GM12891 (cell line): ENCODE measurements at places on chromosomes 3 and 15.

GRCh38 chr3:16883057-16883722, 1.6 kb upstream of the PLCL2 start:
- DNase-seq: no peak

DNA sequence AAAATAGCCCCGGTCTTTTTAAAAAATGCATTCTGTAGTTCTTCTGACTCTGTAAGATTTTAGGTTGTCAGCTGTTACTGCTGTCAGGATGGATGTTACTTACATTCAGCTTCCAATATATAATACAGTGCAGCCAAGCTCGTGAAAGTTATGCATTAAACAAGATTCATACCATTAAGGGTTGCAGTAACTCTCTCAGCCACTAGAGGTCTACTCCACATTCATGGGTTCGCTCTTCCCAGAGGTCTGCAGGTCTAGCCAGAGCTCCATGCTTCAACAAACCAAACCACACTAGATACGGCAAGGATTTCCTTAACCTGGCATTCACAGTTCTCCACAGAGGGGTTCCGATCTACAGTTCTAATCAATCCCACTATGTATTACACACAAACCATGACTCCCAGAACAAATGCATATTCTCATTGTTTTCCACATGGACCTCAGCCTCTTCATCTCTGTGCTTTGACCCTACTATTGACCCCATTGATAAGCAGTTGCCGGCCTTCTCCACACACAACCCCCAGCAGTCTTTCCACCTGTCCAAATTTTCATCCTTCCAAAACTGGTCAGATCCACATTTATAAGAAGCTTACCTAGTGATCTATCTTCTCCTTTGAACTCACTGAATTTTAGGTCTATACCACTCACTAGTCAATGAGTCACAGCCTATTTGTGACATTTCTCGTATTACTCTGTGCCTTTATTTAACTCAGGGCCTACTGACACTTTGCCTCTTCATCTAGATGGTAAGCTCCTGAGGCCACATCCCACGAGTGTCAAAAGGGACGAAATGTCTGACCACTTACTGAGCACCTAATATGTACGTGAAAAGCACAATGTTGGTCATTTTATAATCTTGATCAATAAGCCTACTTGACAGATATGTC, 33.7 kb downstream of the RORA start:
- DNase-seq: peak; percentile 5

GRCh38 chr3:156256945-156257344, 136.6 kb downstream of the KCNAB1 start:
- DNase-seq: no peak

- DNase-seq: no peak
Measured at GRCh38 chr15:44566155-44566540, 29.2 kb downstream of the EIF3J start.

- DNase-seq: no peak
Measured at GRCh38 chr3:32443478-32443877, 51.8 kb downstream of the CMTM7 start.

GRCh38 chr15:90035095-90035839, 34.1 kb downstream of the ZNF710 start:
- DNase-seq: no peak

DNA sequence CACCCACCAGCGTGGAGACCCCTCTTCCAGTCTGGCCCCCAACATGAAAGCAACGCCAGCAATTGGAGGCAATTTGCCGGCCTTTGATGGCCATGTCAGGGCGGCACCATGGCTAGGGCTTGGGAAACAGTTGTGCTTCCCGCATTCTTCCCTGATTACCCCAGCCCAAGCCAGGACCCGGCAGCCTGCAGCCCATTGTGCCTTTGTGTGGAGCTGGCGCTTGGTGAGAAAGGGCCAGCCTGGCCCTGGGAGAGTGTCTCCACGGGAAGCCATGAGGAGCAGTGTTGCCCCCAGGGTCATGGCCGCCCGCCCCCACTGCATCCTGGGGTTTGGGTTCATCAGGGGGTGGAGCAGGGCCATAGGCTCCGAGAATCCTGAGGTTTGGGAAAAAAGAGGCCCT, 66.0 kb downstream of the DNAJB8 start:
- no peak for DNase-seq

- no peak for DNase-seq
Measured at GRCh38 chr3:144129536-144130214, 158.1 kb downstream of the DIPK2A start.

DNA sequence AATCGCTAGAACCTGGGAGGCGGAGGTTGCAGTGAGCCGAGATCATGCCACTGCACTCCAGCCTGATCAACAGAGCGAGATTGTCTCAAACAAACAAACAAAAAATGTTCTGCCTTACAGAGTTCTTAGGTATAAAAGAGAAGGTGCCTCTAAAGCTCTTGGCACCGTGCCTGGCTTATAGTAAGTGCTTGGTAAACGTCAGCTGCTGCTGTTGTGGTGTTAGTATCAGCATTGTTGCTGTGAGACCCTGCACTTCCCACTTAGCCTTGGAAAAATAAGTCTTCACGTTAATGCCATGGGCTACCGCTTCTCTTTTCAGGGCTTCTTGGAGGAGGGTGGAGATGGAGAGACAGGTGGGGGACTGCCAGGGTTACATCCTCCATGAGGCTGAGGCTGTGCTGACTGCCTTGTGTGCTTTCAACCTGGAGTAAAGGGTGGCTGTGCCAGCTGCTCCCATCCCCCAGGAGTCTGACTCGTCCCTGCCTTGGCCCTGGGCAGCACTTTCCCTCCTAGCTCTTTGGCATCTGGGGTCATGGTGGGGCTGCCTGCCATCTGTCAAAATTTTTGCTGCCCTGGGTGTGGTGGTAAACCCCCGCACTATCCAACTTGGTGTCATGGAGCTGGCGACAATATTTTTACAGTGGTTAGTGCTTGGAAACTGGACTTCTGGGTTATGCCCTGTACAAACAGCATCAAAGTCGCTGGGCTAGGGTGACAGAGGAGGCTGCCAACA, 17.8 kb downstream of the FLNB start:
- no peak for DNase-seq

GRCh38 chr15:89401631-89402517, 67.2 kb upstream of the POLG start:
- no peak for DNase-seq

DNA sequence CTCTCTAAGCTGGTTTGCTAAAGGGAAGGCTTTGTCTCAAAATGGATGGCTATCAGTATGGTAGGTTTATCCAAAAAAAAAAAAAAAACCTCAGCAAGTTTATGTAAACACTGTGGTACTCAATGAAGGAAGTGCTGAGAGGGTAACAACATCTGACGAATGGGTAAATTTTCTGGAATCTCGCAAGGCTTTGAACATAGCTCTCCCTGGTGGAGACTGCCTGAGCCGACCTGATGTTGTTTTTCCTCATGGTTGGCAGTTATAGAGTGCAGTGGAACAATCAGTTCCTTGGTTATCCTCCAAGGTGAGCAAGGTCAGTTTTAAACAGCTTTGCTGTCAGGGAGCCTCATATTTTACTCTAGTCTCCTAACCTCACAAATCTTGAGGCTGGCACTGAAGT, 94.6 kb downstream of the ZPLD1 start:
- DNase-seq: no peak

DNA sequence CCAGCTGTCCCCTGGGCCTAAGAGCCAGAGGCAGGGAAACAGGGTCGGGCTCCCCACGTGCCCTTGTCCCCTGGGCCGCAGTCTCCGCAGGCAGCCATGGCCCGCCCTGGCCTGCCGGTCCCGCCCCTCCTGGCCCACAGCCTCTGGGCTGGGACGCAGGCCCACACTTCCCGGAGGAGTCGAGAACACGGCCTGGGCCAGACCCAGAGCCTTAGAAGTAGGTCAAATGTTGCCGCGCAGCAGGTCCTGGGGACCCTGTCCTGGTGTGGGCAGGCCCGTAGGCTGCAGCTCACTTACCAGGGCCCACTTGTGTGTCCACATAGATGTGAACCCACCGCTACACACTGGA, 4.3 kb upstream of the MYL3 start:
- DNase-seq: no peak

- DNase-seq: no peak
Measured at GRCh38 chr15:90483637-90484036, 46.1 kb upstream of the CRTC3 start.

DNA sequence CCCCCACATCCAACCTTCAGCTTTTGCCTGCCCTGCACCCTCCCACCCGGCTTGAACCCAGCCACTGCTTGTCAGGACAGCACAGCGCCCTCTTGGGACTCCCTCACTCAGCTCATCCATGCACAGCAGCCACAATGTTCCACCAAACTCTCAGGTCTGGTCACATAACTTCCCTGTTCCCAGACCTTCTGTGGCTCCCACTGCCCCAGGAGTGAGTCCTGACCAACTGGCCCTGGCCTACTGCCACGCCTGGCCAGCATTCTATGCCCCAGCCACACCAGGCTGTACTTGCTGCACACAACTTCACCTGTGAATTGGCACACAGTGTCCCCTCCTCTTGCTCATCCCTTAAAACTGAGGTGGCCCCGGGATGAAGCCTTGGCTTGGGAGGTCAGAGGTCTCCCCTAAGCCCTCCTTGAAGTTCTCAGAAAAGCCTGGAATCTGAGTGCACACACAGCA, 21.0 kb downstream of the PLXNB1 start:
- DNase-seq: peak; percentile 16

GRCh38 chr3:12991861-12992281, 81.4 kb downstream of the IQSEC1 start:
- DNase-seq: no peak

DNA sequence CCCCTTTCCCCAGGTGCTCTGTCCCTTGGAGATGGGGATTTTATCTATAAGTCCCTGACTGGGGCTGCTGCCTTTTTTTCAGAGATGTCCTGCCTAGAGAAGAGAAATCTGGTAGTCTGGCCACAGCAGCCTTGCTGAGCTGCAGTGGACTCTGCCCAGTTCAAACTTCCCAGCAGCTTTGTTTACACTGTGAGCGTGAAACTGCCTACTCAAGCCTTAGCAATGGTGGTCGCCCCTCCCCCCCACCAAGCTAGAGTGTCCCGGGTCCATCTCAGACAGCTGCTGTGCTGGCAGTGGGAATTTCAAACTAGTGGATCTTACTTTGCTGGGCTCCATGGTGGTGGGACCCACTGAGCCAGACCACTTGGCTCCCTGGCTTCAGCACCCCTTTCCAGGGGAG, 38.9 kb downstream of the TMEM266 start:
- DNase-seq: no peak

DNA sequence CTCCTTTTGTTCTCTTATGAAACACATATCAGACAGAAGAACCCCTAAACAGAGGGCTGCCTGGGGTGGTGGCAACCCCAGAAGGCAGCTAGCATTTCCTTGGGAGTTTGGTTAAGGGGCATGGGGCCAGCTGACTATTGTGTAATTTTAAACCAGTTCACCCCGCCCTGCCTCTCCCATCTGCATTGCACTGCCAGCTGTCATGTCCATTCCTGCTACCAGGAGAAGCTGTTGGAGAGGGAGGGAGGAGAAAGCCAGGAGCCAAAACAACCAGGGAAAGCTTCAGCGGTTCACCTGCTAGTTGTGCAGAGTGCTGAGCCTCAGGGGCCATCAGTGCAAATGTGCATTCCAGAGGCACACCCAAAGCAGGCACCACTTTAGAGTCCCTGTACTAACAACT, 47.6 kb upstream of the ATP1B3 start:
- DNase-seq: no peak
